ENCODE measurements at places on chromosomes 16 and 17. TPM values are rescaled to one million over a fixed set of nuclear protein-coding genes. Genes with fewer than 3 reads are reported as not detected.

Gene SYT17
- polyA plus RNA-seq = 26.6 TPM

GRCh38 chr17:39108461-39109375 is 42.7 kb downstream of the PLXDC1 start:
- DNase-seq = no peak

DNA sequence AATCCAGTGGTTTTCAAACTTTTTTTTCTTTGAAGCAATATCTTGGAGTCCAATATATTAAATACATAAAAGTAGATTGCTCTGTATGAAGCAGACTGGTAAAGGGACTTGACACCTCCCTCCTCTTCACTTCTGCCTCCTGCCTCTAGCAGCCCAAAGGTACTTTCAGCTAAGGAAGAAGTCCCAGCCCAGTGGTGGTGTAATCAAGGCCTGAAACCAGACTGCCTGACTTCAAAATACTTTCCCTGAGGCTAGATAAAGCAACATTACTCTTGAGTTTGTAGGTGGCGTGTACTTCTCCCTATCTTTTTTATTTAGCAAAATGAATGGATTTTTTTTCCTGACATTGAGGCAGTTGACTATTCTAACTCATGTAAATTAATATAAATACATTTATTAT is 122.4 kb upstream of the TMEM97 start:
- no peak for DNase-seq

Gene GP2
- polyA plus RNA-seq = not detected

DNA sequence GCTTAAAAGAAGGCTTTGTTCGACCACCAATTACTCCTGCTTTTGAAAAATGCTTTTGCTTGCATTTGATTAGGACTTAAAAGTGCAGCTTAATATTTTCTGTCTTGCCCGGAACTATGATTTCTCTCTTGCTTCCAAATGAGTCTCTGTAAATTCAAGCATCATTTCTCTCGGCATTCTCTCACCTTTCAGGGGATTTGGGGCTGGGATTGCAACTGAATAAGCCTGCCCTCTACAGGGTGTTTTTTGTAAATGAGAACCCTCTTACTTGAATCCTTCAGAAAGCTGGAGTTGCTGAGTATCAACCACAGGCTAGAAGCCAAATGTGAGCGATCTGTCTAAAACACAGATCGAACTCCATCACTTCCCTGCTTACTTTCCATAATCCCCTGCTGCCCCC is 234.6 kb downstream of the TMEM114 start:
- DNase-seq = no peak

Gene HEATR9
- not detected for polyA plus RNA-seq

- no peak for DNase-seq
Measured at GRCh38 chr16:2481676-2482075, 6.7 kb downstream of the TBC1D24 start.

GRCh38 chr16:30459456-30459855 is 13.1 kb upstream of the ITGAL start:
- DNase-seq = no peak

Gene FMNL1
- 2.5 TPM for polyA plus RNA-seq

DNA sequence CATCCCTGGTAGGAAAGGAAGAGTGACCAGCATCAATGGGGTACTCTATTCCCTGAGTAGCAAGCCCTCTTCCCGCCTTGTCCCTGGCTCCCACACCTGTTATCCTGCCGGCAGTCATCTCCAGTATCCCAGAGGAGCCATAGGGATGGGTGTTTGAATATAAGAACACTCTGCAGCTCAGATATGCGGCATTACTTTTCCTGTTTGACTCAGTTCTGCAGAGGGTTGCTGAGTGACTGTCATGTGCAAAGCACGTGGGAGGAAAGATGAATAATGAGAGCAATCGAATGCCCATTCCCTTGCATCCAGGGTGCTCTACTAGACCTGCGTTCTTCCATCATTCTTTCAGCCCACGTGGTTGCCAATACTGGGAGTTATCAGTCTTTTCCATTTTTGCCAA is 115.1 kb downstream of the PRKCB start:
- DNase-seq = no peak

All from H1 (cell line).